ENCODE measurements at places on chromosomes 6 and 20.
A peak's percentile ranks its signal among the peaks of the same experiment; 100 is the strongest.

DNA sequence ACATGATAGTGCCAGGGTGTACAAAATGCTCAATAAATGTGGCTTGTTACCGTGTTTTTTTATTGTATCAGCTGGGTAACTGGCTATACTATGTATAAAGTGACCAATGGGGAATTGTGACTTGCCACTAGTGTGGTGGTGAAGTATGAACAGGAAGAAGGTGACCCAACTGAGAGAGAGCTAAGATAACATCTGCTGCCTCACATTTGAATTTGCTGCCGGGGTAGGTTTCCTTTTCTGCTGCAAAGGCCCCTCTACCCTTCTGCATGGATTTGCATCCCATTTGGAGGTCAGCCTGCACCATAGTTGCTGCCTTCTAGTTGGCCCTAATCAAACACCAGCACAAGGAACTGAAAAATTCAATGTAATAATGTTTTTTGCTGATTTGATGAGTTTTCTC, 24.1 kb downstream of the IL17A start:
- no peak for DNase-seq

DNA sequence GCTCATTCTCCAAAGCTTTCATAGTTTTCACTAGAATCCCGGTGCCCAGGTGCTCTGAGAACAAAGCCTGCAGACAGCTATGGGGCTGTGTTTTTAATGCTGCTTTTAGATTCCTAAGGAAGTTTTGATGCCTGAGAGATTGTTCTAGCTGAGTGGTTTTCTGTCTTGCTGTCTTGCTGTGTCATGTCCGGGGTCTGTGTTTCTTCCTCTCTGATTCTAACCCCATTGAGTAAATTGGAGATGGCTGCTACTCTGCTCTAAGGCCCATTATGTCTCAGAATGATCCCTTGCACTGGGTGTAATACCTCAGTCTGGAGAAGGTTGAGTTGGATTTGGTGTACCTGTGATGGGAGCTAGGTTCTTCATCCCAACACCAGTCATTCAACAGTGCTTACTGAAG, 63.4 kb downstream of the ARID1B start:
- DNase-seq = peak; percentile 24

DNA sequence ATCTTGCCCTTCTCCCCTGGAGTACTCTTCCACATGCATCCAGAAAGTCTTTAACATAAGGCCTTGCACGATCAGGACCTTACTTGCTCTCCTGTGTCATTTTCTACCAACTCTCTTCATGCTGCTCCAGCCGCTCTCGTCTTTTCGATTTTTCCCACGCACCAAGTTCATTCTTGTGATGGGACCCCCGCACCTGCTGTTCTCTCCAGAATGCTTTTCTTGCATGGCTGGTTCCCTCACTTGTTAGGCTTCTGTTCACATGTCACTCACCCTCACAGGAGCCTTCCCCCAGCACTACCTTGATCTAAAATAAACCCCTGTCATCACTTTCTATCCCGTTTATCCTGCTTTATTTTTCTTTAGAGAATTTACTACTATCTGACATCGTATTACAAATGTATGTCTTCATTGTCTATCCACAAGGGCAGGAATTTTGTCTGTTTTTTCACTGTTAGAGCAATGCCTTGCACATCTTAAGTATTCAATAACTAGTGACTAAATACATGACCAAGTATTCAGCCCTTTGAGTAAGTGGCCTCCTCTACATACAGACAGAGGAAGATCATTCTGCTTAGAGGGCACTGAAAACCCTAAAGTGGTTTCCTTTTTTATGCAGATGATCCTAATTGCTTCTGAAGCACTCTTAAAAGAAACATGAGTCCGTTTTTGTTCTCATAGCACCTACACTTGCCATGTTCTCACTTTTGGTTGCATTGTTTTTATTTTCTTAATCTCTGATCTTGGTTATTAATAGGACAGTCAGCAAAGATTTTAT, 166.9 kb downstream of the SLC16A10 start:
- no peak for DNase-seq

GRCh38 chr6:106114492-106114891, 28.4 kb downstream of the PRDM1 start:
- DNase-seq = no peak

DNA sequence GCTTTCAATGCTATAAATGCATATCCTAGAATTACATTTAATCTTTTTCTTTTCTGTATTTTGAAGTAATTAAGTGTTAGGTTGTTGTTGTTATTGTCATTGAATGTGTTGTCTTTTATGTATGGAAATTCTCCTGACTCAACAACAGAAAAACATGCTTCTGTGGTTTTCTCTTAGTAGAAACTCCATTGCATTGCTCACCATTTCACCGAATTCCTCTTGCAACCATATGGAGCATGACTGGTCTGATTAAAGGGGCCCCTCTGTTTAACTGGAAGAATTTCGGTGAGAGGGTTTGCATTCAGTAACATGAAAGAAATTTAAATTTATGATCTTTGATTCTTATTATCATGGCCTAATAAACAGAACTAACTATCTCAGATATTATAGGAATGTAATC, 454.3 kb upstream of the JARID2 start:
- DNase-seq = no peak

DNA sequence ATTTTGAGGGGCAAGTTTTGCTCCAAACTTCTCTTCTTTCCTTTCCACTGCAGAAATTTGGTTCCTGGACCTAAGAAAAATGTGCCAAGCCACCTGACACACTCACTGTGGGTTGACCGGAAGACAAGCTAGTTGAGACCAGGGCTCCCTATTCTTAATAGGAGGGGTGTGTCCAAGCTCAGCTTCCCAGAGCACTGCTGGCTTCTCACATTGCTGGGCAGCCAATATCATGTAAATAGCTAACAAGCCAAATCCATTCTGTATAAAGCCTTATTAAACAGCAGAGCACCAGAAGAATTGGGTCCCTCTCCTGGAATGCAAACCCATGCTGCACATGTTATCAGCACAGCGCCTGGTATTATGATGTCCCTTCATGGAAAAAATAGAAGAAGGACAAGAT, 17.0 kb upstream of the SAMD3 start:
- no peak for DNase-seq

GRCh38 chr20:64078934-64079272, 415 bp downstream of the RGS19 start:
- DNase-seq = no peak

- no peak for DNase-seq
These were observed 46.9 kb downstream of the ANKRD6 start for GRCh38 chr6:89479897-89480296.

DNA sequence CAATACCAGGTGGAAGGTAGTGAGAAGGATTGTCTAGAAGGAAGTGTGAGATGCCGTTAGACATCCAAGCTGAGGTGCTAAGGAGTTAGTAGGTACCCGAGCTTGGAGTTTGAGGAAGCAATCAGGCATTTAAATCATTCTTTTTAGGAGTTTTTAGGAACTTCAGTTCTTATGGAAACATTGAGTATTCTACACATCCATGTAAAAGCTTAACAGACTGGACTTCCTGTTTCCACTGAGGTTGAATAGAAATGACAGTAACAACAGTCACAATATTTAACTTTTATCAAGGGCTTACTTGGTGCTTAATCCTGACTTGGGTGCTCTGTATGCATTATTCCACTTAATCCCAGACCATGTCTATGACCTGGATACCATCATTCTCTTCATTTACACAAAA, 136.4 kb downstream of the UST start:
- DNase-seq = no peak
